GM12864 (cell line): ENCODE measurements at places on chromosomes 3 and 15.

DNA sequence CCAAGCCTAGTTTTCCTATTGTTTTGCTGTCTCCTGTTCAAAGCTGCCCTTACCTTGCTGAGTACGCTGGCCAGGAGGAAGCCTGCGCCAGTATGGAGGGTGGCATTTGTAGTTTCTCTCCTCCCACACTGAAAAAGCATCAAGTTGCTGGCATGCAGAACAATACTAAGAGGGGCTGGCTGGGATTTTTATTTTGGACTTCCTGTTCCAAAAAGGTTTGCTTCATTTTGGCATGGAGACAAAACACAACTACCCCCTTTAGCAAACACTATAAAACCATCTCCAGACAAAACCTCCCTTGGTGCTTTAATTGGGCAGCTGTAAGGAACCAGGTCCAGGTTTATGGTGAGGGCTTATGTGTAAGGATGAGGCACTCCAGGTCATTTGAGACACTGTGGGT is 457.6 kb downstream of the PDCD6IP start:
- no peak for DNase-seq

GRCh38 chr3:145017959-145018358 is 1046.3 kb downstream of the DIPK2A start:
- DNase-seq, result no peak

DNA sequence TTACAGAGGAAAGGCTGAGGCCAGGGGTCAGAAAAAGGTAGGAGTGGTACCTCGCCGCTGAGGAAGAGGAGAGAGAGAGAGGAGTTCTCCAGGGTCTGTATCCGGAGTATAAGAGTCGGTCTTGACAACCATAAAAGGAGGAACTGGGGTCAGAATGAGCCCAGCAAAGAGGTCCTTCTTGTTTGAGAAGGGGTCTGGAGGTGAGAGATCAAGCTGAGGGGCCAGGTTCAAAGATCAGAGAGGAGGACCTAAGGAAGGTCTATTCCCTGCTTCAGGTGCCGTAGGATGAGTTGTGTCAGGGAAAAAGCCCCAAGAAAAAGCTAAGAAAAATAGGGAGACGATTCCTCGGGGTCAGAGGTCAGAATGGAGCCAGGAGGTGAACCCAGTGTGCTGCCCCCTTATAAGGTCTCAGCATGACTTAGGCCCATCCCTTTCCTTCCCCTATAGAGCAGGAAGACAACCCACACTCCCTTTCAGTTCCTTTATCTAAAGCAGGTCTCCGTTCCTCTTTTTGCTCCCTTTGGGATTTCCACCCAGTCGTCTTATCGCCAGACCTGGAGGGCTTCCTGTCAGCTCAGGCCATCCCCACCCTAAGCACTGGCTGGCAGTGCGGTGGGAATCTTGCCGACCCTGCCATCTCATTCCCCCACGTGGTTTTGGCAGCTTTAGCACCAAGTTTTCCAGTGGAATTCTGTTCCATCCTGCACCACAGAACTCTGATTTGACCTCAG is 651 bp downstream of the MTMR14 start:
- peak; percentile 46 for DNase-seq

DNA sequence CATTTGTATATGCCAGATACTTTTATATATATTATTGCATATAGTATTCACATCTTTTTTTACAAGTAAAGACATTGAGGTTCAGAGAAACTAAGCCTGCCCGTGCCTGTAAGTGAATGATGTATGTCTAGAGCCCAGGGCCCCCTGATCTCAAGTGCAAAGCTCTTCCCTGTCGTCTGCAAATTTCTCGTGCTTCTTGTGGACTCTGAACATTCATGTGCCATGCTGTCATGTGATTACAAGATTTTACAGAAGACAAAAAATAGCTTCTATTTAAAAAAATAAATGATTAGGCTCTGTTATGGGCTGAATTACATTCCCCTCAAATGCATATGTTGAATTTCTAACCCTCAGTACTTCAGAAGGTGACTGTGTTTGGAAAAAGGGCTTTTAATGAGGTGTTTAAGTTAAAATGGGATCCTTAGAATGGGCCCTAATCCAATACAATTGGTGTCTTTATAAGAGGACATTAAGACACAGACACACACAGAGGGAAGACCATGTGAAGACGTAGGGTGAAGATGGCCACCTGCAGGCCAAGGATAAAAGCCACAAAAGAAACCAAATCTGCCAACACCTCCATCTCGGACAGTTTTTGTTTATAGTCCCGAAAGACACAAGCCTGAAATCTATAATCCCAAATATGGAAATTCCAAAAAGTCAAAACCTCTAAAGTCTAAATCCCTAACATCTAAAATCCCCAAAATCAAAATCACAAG is 3.9 kb upstream of the MASP1 start:
- no peak for DNase-seq

DNA sequence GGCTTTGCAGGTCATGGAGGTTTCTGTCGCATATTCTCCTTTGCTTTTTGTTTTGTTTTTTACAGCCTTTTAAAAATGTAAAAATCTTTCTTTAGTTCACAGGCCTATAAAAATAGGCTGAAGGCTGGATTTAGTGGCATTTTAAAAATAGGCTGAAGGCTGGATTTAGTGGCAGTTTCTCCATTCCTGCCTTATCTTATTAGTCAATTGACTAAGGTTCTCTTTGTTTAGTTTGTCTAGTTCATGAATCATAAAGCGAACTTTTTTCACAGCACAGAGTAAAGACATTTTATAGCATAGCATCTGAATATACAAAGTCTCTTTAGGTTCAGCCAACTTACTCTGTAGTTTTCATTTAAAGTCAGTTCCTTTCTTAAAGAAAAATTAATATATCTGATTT is 31.4 kb downstream of the AP4E1 start:
- no peak for DNase-seq

GRCh38 chr3:192772240-192772894 is 45.0 kb upstream of the FGF12 start:
- DNase-seq, result no peak

DNA sequence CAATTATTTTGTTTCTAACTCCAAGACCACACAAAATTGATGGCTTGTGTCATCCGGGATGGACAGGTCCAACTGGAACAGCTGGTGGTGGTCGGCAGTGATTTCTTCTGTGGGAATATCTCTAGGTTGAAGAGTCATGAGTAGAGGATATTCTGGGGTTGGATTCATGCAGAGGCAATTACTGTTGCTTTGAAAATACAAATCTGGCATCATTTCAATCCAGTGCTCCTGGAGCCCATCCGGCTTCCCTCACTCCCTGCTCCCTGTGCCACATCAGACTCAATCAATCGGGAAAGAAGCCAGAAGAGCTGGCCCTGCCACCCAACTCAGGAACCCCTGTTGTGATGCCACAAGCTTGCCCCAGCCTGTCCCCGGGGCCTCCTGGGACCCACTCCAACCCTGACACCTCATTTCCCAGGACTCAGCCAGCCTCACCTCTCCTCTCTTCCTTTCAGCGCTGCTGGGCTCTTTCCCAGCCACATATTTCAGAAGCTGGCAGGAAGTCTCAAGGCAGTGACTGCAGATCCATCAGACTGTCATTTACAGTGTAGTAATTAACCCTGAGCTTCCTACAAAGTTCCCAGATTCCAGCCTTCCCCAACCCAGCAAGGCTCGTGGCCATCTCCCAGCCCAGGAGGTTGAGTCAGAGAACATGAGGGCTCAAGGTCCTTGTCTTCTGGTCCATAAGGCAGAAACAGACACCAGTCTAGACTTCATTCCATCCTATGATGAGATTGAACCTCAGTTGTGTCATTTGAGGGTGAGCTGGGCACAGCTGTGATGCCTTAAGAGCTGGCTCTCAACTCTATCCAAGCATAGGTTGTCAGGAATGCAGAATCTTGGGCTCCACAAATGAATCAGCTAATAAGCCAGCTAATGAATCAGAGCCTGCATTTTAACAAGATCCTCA is 114.0 kb downstream of the FAM174B start:
- DNase-seq, result no peak
